ENCODE measurements at places on chromosomes 12 and 14. TPM values are rescaled to one million over a fixed set of nuclear protein-coding genes. Genes with fewer than 3 reads are reported as not detected.
A peak's percentile ranks its signal among the peaks of the same experiment; 100 is the strongest.

DNA sequence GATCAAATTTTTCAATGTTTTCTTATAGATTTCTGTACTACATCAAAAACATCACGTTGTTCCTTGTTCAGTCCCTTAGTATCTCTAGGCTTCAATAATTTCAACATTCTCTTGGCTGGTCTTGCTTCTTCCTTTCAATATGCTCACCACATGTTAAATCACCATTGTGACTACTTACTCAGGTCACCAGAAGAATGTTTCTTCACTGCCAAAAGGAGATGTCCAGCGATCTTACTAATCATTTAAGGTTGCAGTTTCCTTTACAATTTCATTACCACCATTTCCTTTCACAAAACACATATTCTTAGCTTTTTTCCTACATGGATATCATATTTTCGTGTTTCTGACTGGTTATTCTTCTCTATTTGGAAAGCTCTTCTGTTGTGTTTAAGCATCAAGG, 363.8 kb downstream of the NAV3 start:
- H3K27me3 ChIP-seq: no peaks in the 10 kb centered on the region
- H3K36me3 ChIP-seq: no peaks in the 10 kb centered on the region
- no peak for DNase-seq
- no peak overlapping the region for H3K27ac ChIP-seq
- H3K4me3 ChIP-seq: no peak overlapping the region

DNA sequence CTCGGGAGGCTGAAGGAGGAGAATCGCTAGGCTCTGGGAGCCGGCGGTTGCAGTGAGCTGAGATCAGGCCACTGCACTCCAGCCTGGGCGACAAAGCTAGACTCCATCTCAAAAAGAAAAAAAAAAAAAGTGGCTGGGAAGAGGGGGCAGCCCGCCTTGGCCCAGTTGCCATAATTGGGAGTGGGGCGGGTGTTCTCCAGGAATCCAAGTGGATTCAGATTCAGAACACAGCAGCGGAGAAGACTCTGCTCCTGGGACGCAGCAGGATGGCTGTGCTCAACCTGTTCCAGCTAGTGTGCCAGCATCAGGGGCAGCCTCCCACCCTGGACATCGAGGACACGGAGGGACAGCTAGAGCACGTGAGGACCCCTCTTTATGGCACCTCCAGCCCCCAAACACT, 5.5 kb downstream of the CFAP73 start:
- H3K4me3 ChIP-seq: no peak overlapping the region
- peaks cover 64% of the 10 kb centered on the region for H3K27me3 ChIP-seq
- H3K27ac ChIP-seq: no peak overlapping the region
- H3K36me3 ChIP-seq: peaks cover 11% of the 10 kb centered on the region

Gene SLCO1B1
- polyA plus RNA-seq: not detected

DNA sequence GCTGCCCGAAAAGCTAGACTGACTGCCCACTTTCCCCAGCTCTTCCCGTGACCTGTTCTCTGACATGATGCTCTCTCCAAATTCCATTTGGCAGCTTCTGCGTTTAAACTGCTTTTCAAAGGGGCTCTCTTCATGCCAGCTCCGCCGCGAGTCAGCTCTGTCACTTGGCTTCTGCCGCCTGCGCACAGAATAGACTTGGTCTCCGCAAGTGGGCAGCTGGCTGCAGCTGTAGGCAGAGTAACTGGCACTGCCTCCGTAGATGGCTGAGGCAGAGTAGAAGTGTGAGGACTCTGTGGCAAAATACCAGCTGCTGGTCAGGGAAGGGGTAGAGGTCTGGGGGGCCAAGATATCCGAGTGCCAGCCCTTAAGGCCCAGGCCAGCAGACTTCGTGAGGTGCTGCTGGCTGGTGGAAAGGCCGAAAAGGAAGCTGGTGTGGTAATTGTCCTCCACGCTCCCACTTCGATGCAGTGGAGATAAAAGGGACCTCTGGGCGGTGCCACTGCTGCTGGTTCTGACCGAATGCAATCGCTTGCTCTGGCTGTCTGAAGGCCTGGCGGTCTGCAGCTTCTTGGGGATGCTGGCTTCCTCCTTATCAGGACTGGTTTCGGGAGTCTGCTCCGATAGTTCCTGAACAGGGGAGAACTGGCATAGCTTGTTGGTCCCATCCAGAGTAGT, 85.7 kb downstream of the DUSP16 start:
- no peak overlapping the region for H3K4me3 ChIP-seq
- no peak for DNase-seq
- no peaks in the 10 kb centered on the region for H3K27me3 ChIP-seq
- no peaks in the 10 kb centered on the region for H3K36me3 ChIP-seq

DNA sequence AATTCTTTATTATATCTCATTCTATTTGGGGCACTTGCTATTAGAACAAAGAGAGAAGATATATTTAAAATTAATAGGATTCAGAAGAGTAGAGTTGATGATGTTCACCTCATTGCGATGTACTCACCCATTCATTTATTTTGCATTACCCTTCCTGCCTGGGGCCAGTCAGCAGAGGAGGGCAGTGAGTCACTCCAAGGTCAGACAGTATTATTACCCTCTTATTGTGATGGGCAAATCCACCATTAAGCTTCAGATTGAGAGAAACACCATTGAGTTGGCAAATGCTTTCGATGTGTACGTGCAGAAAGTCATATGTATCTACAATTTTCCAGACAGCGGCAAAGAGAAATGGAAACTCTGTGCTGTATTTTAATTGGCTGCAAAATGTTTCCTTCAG, 134.2 kb downstream of the BICD1 start:
- H3K27me3 ChIP-seq: no peaks in the 10 kb centered on the region
- H3K4me3 ChIP-seq: no peak overlapping the region
- H3K27ac ChIP-seq: no peak overlapping the region
- peaks cover 10% of the 10 kb centered on the region for H3K36me3 ChIP-seq

Gene TMEM229B
- polyA plus RNA-seq: 0.68 TPM

DNA sequence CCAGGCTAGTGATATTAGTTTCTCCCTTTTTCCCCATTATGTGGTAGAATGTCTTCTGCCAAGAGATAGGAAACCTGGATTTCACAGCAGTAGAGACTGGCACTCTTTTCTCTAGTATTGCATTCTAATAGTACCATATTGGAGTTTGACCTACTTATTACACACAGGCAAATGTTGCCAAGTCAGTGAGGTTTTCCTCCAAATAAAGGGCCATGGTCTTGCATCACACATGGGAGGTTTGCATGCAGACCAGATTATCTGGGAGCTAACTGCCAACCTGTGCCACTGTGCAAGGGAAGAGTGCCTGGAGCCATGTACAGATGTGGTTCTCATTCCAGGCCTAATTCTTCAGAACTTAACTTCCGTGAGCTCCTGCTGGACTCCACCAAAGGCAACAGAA, 113.3 kb downstream of the ANO6 start:
- H3K27me3 ChIP-seq: no peaks in the 10 kb centered on the region
- no peak overlapping the region for H3K4me3 ChIP-seq
- no peaks in the 10 kb centered on the region for H3K36me3 ChIP-seq
- no peak overlapping the region for H3K27ac ChIP-seq
- no peak for DNase-seq

GRCh38 chr12:42511656-42512055, 77.9 kb downstream of the PRICKLE1 start:
- no peak overlapping the region for H3K4me3 ChIP-seq
- H3K36me3 ChIP-seq: no peaks in the 10 kb centered on the region
- H3K27me3 ChIP-seq: no peaks in the 10 kb centered on the region
- DNase-seq: no peak
- no peak overlapping the region for H3K27ac ChIP-seq

GRCh38 chr14:53668897-53669296, 287.7 kb downstream of the BMP4 start:
- no peaks in the 10 kb centered on the region for H3K4me1 ChIP-seq
- no peaks in the 10 kb centered on the region for H3K27me3 ChIP-seq
- no peak overlapping the region for H3K27ac ChIP-seq

DNA sequence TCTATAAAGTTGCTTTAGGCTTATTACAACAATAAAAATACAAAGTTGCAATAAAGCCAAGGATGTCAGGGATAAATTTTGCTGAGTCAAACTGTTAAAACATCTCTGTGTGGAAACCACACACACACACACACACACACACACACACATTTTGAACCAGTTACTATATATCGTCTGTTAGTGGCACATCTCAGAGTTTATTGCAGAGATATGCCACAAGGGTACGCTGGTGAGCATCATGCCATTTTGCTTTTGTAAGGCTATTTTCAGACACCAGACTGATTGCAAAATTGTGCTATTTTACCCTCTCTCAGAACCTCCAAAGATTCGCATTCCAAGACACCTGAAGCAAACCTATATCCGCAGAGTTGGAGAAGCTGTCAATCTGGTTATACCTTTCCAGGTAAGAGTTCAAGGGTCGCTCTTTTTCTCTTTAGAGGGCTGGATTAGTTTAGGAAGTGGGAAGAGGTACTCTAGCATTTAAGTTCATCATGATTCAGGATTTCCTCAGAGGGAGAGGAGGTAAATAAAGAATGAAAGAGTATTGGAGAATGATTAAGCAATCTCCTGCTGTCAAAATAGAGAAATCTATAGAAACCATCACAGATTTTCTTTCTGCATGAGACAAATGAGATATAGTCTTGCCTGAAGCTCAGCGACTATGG, 27.3 kb upstream of the CHPT1 start:
- H3K27me3 ChIP-seq: no peaks in the 10 kb centered on the region
- peak; percentile 9 for DNase-seq
- no peak overlapping the region for H3K4me3 ChIP-seq

Gene BRAP
- 7.8 TPM for polyA plus RNA-seq

Gene TMTC1
- polyA plus RNA-seq: 9.6 TPM

DNA sequence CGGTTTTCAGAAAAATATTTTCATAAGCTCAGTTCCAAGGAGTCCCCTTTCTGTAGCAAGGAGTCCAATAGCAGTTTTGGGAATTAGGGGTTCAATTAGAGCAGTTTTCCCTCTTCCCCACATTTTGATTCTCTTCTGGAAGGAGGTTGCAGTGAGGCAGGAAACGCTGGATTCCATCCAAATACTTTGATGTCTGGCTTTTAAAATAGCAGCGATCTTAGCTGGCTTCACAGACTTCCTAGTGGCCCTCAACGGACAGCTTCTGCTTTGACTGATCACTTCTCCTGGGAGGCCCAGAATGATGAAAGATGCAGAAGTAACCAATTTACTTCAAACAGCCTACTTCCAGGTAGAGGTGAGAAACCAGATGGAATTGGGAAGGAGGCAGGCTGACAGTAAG, 63.1 kb downstream of the C12orf75 start:
- peaks cover 13% of the 10 kb centered on the region for H3K4me1 ChIP-seq
- no peak overlapping the region for H3K27ac ChIP-seq
- H3K4me3 ChIP-seq: no peak overlapping the region
- H3K27me3 ChIP-seq: no peaks in the 10 kb centered on the region
- H3K36me3 ChIP-seq: no peaks in the 10 kb centered on the region

DNA sequence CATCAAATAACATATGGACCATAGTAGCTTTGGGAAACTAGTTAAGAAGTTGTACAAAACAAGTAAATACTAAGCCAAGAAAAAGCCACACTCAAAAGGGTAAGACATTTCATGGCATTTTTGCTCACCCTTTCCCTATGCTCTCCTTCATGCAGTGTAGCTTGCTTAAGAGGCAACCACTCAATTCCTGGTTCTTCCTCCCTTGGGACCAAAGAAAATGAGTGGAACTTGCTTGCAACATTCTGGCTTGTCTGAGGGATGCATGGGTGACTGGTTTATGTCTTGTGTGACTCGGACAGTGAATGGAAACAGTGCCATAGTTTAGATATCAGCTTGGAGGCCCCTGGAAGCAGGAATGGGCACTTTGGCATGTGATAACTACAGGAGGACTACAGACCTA, 252.0 kb upstream of the ARID2 start:
- no peaks in the 10 kb centered on the region for H3K4me1 ChIP-seq
- H3K27ac ChIP-seq: no peak overlapping the region

- no peak overlapping the region for H3K4me3 ChIP-seq
- no peaks in the 10 kb centered on the region for H3K27me3 ChIP-seq
- H3K27ac ChIP-seq: no peak overlapping the region
- no peak for DNase-seq
- H3K36me3 ChIP-seq: no peaks in the 10 kb centered on the region
- H3K4me1 ChIP-seq: no peaks in the 10 kb centered on the region
These were observed 22.8 kb downstream of the ARMH4 start for GRCh38 chr14:58129208-58129607.

Gene TOMM20L
- not detected for polyA plus RNA-seq

Gene CBLN3
- 1.0 TPM for polyA plus RNA-seq

GRCh38 chr14:77322250-77322902, 1.5 kb downstream of the GSTZ1 start:
- peak overlapping the region; percentile 99 for H3K27ac ChIP-seq
- H3K4me3 ChIP-seq: peak overlapping the region; percentile 100
- no peaks in the 10 kb centered on the region for H3K36me3 ChIP-seq
- DNase-seq: no peak

GRCh38 chr14:61822458-61822857, 60.2 kb downstream of the SNAPC1 start:
- no peaks in the 10 kb centered on the region for H3K36me3 ChIP-seq
- no peak overlapping the region for H3K4me3 ChIP-seq
- H3K27ac ChIP-seq: no peak overlapping the region
- no peaks in the 10 kb centered on the region for H3K4me1 ChIP-seq

DNA sequence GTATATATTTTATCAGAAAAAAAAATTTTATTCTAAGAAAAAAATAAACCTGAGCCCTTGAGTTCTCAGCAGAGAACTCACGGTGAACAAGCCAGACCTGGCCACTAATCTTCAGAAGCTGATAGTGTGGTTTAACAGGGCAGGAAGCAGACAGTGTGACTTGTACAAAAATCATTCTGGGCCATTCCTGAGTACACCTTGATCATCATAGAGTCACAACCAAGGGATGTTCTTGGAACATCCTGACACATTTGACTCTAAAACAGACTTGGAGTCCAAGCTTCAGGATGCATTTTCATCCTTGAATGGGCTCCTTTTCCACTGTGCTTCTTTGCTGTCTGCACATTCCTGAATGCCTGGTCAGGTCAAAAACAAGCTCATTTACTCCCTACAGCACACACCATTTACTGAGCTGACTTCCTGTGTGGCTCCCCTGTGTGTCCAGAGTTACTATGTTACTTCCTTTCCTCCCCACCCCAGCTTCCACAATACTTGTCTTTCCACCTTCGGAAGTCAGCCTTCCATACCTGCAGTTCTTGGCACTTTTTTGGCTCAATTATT, 112.0 kb downstream of the ANO6 start:
- peaks cover 14% of the 10 kb centered on the region for H3K36me3 ChIP-seq
- H3K27ac ChIP-seq: no peak overlapping the region
- peaks cover 36% of the 10 kb centered on the region for H3K4me1 ChIP-seq
- no peak overlapping the region for H3K4me3 ChIP-seq

Gene MIP
- not detected for polyA plus RNA-seq

DNA sequence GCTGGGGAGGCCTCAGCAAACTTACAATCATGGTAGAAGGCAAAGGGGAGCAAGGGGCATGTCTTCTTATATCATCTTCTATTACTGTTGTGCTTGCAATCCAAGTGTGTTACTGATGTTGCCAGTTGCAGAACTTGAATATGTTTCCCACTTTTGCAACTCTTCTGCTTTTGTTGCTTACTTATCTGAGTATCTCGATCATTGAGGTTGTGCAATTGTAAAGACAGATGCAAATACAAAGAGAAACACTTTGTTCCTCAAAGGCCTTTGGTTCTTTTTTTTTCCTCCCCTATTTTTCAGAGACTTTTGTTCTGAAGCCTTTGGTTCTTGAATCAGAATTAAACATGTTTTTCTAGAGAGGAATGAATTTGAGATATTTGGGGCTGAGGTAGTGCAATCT, 3.7 kb upstream of the COX8C start:
- no peak overlapping the region for H3K27ac ChIP-seq
- H3K4me1 ChIP-seq: no peaks in the 10 kb centered on the region
- no peaks in the 10 kb centered on the region for H3K36me3 ChIP-seq
- no peaks in the 10 kb centered on the region for H3K27me3 ChIP-seq
- DNase-seq: no peak

Gene NXPH4
- 0.66 TPM for polyA plus RNA-seq

GRCh38 chr14:68968051-68968450, 11.1 kb downstream of the ACTN1 start:
- no peak overlapping the region for H3K4me3 ChIP-seq
- H3K27ac ChIP-seq: peak overlapping the region; percentile 83
- H3K4me1 ChIP-seq: peaks cover 77% of the 10 kb centered on the region
- H3K36me3 ChIP-seq: peaks cover 33% of the 10 kb centered on the region
- DNase-seq: no peak
- H3K27me3 ChIP-seq: no peaks in the 10 kb centered on the region
